Esophagus mucosa (tissue), 1 donor: ENCODE measurements at places on chromosomes 4 and X. TPM values are rescaled to one million over a fixed set of nuclear protein-coding genes. Genes with fewer than 3 reads are reported as not detected.

The LNX1 gene
- 23.8 TPM for total RNA-seq

The RTL3 gene
- total RNA-seq = not detected

The CCDC158 gene
- total RNA-seq = not detected

The SYNPO2 gene
- total RNA-seq = 13.3 TPM

The EDA2R gene
- total RNA-seq = 0.72 TPM

The GTPBP6 gene
- total RNA-seq = 35.3 TPM

The CPLX1 gene
- 0.92 TPM for total RNA-seq

The MAGEB2 gene
- not detected for total RNA-seq

The CC2D2A gene
- total RNA-seq = 9.6 TPM

The AMER1 gene
- total RNA-seq = 3.6 TPM

The UGT2B17 gene
- 0.20 TPM for total RNA-seq

The LRIT3 gene
- 0.16 TPM for total RNA-seq

The ABCB7 gene
- 15.2 TPM for total RNA-seq

The SLC9A6 gene
- 10.5 TPM for total RNA-seq

The CPEB2 gene
- 18.3 TPM for total RNA-seq

The BTC gene
- total RNA-seq = 1.4 TPM

The FOXR2 gene
- not detected for total RNA-seq

The PPBP gene
- 1.0 TPM for total RNA-seq

The SPANXA1 gene
- total RNA-seq = not detected

The SHISA3 gene
- total RNA-seq = not detected

The MAGEC3 gene
- not detected for total RNA-seq

The IL13RA2 gene
- 0.16 TPM for total RNA-seq

The HEPH gene
- total RNA-seq = 2.9 TPM

The FGG gene
- 0.64 TPM for total RNA-seq

The CTAG2 gene
- total RNA-seq = not detected

The PF4V1 gene
- total RNA-seq = not detected

The HHIP gene
- not detected for total RNA-seq

The SSX4 gene
- not detected for total RNA-seq

The TREX2 gene
- 2.0 TPM for total RNA-seq

The PFKFB1 gene
- 0.36 TPM for total RNA-seq
